Glutamatergic neuron (in vitro differentiated cells): ENCODE measurements at places on chromosomes 3 and 15.
A peak's percentile ranks its signal among the peaks of the same experiment; 100 is the strongest.

GRCh38 chr15:64763021-64763420 is 12.4 kb downstream of the RBPMS2 start:
- DNase-seq: no peak

DNA sequence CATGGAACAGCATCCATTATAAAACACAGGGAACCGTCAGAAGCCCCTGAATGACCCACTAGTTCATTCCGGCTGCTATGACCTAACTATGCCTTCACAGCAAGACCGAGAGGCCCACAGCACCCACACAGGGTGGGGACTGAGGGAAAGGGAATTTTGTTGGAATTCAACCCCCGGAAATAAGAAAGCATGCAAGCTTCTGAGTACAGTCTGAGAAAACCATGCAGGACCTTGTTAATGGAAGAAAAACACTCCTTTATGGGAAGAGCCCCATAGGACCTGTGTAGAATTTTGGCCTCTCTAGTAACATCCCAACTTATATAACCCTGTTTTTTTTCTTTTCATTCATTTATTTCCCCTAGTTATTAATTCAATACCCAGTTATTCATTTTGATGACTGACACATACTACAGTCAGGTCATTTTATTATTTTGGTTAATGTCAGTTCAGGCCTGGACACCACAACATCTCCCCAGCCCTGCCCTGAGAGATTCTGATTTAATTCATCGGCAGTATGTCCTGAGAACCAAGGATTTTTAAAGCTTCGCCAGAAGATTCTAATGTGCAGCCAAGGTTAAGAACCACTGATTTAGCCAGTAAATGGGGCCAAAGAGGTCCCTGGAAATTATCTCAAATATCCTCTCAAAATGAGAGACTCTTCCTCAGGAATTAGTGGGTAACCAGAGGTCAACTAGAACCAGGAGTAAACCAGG is 231.6 kb upstream of the GOLGA6L4 start:
- no peak for DNase-seq

DNA sequence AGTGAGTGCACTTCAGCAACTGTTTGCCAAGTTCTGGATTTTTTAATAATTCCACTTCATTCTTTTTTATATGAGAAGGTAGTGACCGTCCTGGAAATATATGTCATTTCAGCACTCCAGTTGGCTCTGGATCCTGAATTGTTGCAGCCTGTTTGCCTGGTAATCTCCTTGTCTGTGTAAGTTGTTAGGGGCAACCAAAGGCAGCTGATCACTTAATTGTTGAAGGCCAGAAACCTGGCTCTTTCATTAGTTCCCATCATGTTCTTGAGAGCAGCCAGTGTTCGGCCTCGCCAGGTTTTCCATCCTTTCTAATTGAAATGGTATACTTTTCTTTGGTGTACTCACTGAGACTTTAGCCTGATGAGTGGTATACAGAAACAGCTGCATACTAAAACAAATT is 168.6 kb downstream of the SOX2 start:
- no peak for DNase-seq

DNA sequence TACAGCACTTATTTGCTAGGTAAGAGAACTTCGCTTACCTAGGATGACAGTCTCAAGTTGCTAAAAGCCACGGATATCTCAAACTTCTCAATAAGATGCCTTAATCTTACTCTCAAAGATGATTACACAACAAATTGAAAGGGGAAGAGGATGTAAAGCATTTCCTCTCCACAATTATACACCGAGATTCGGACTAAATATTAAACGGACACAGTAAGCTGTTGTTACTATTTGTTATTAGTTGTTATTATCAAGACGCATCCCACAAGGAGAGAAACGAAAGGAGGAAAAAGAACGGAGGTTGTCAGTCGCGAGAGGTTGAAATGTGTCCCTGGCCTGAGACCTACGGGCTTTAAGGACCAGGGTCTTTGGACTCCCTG is 660 bp downstream of the ZNF106 start:
- no peak for DNase-seq

DNA sequence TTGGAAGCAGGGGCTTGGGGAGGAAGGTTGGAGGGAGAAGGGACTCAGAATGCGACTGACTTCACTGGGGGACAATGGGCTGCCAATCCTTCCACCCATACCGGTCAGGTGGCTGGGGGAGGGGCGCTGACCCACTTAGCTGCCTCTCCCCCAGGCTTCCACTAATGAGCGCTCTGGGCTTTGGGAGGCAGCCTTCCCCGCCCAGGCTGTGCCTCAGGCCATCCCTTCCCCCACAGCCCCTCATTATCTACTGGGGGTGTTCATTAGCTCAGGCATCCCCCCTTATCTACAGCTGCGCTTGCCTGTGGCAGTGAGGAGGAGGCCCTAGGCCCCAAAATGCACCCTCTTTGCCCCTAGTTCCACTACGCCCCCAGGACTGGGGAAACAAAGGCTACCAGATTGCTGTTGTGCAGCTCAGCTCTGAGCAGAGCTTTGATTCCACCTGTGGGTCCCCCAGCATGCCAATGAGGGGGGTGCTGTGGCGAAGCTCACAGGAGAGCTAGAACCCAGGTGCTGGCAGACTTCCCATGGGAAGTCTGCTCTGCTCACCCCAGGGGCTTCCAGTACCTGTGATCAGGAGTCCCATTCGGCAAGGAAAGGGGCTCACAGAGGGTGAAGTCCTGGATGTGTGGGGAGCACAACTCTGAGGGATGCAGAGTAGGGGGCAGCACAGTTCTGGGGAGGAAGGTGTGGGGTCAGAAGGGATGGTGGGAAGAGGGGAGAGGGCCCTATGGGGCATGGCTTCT is 29.4 kb upstream of the SEMA3F start:
- DNase-seq: peak; percentile 41

DNA sequence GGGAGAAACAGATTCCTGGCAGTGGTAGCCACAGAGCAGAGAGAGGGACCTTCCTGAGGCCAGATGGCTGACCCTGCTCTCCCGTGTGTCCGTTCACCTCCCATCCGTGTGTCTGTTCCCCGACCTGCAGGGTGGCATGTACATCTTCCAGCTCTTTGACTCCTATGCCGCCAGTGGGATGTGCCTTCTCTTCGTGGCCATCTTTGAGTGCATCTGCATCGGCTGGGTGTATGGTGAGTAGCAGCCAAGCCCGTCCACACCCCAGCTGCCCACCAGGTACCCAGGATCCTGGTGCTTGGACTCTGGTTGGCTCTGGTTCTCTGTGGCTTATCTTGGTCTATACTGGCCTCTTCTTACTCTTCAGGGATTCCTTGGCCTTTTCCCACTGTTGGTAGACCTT is 59.5 kb upstream of the SLC6A1 start:
- DNase-seq: no peak

GRCh38 chr15:88246666-88247446 is 9.7 kb downstream of the NTRK3 start:
- DNase-seq: peak; percentile 87

- no peak for DNase-seq
Observed at GRCh38 chr3:139310474-139310933, 33.3 kb upstream of the MRPS22 start.
